Airway epithelial cell (primary cell): ENCODE measurements at places on chromosomes 12 and 14. TPM values are rescaled to one million over a fixed set of nuclear protein-coding genes. Genes with fewer than 3 reads are reported as not detected.

The LRCOL1 gene
- total RNA-seq: not detected in 2 replicates

The LRP1-AS gene
- not detected in 2 replicates for total RNA-seq

The NFKBIA gene
- 131 and 139 TPM in 2 replicates for total RNA-seq

The PROX2 gene
- total RNA-seq: not detected in 2 replicates

The GPRC5A gene
- 22.8 and 31.9 TPM in 2 replicates for total RNA-seq

The MORN3 gene
- 0.21 TPM in 1 of 2 replicates, not detected in the other for total RNA-seq
